ENCODE measurements at places on chromosomes 11 and 22. TPM values are rescaled to one million over a fixed set of nuclear protein-coding genes. Genes with fewer than 3 reads are reported as not detected.
A peak's percentile ranks its signal among the peaks of the same experiment; 100 is the strongest.

DNA sequence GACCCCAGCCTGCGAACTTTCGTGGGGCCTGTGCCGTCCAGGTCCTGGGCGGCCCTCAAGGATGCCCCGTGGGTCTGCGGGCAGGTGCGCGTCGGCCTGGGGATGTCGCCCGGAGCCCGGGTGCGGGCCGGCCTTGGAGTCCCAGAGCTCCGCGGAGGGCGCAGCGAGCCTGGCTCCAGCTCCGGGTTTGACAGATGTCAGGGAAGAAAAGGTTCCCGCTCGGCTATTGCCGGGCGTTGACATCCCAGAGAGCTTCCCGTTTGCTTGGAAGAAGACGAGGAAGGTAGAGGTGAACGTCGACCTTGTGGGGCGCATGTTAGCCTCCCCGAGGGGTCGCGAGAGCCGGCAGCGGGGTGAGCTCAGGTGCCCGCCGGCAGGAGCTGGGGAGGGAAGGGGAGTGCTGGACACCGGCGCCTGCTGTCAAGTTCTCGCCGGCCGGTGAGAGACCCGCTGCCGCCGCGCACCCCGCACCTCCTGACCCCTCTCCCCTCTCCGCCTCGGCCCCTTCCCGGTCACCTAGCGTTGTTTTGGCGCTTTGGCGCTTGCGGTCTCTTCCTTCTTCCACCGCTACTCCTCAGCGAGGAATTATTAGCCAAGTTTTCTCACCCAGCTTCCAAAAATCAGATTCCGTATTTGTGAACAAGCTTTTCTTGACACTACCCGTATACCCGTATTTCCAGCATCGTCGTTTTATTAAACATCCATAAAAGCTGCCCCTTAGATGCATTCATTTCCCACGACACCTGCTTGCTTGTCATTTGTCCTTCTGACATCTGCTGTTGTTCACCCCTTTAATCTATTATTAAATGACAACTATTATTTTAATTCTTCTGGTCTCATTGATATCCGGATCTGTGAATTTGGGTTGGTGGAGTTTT is 1.3 kb downstream of the BMAL1 start:
- peak; percentile 16 for DNase-seq

DNA sequence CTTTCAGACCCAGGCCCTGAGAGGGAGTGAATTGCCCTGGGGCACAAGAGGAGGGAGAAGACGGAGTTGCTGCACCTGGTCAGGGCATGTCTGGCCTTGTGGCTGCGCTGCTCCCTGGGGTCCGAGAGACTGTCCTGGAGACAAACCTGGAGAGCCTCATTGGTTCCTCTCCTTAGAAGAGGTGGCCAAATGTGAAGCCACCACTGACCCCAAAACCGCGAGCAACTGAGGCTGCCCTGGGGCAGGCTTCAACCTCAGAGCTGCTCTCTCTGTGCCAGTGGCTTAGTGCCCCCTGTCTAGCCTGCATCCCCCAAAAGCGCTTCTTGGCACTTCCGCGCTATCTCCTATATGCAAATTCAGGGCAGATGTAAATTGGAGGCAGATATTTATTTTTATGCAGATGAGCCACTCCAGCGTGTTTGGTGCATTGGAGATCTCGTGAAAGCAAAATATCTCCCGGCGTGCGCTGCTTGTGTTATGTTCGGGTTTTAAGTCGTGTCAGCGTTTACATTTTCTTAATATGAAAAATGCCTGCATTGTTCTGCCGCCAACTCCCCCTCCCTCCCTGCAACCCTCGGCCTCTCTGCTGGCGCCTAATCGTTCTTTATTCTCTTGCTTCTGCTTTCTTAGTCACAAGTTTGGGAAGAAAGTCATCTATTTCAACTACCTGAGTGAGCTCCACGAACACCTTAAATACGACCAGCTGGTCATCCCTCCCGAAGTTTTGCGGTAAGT is 69.5 kb downstream of the ARHGAP8 start:
- DNase-seq: no peak

DNA sequence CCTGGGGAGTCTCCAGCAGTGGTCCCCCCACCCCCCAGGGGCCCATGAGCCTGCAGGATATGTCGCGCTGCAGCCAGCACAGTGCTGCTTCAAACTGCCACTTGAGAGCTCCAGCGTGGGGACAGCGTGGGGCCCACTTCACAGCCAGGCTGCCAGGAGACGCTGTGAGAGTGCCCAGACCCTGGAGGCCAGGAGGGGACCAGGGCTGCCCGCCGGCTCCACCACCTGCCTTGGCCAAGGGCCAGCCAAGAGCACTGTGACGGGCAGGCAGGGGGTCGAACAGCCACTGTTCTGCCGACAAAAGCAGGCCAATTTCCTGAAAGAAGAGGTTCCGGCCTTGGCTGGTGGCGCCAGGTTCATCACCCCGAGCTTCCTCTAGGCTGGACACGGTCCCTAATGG is 60.2 kb downstream of the FLRT1 start:
- no peak for DNase-seq

- no peak for DNase-seq
These were observed 10.3 kb upstream of the CTSD start for GRCh38 chr11:1773994-1774550.

DNA sequence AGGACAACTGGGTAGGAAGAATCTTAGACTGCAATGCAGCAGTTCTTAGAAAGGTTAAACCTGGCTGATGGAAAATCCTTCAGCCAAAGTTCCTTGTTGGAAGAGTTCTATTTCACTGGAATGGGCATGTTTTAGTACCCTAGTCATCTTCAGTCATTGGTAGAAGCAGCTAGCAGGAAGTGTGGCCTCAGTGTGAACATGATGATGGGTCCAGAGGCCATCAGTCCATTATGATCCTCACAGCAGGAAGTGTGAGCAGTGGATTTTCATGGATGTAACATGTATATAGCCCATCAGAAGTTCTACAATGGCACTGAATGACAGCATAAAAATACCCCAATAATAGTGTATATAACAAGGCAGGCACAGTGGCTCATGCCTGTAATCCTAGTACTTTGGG is 35.9 kb upstream of the PDE3B start:
- DNase-seq: no peak

- no peak for DNase-seq
These were observed 2.9 kb upstream of the OR52J3 start for GRCh38 chr11:5043380-5043779.

Gene ART5
- not detected for total RNA-seq

- DNase-seq: no peak
These were observed 97.3 kb downstream of the GALNT18 start for GRCh38 chr11:11524436-11525061.

- peak; percentile 38 for DNase-seq
These were observed 13.9 kb downstream of the ACP2 start for GRCh38 chr11:47234669-47235100.

GRCh38 chr22:38774496-38775166 is 18.8 kb upstream of the SUN2 start:
- no peak for DNase-seq

Gene AIFM3
- 0.37 TPM for total RNA-seq

Gene RAG2
- not detected for total RNA-seq

DNA sequence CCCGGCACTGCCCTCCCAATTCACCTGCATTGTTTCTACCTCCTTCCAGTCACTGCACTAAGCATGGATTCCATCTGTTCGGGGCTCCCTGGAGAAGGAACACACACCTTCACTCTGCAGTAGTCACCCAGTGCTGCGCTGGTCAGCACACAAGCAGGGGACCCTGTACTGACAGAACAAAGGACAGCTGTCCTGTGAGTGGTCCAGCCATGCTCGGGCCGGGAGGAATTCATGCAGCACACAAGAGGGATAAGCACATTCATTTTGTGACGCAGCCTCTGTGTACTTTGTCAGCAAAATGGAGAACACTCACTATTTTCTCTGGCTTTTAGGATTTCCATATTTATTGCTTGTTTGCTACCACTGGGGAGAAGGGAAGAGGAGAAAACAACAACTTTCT is 167.3 kb downstream of the NTM start:
- no peak for DNase-seq

- no peak for DNase-seq
These were observed 47.9 kb upstream of the ARHGAP42 start for GRCh38 chr11:100639140-100639539.

- DNase-seq: no peak
These were observed 35.5 kb downstream of the USP28 start for GRCh38 chr11:113839842-113840241.

Gene DNAJB13
- not detected for total RNA-seq

Gene CSNK2A3
- total RNA-seq: 3.6 TPM

GRCh38 chr11:110527146-110527545 is 97.4 kb downstream of the FDX1 start:
- no peak for DNase-seq

Gene SLC29A2
- 10.0 TPM for total RNA-seq

Gene OR52A1
- not detected for total RNA-seq

- DNase-seq: no peak
These were observed 11.3 kb upstream of the NXF1 start for GRCh38 chr11:62816557-62816956.

Gene UBQLNL
- not detected for total RNA-seq

- no peak for DNase-seq
These were observed 9.3 kb downstream of the OSBPL5 start for GRCh38 chr11:3155691-3156258.

Gene NXPE4
- total RNA-seq: not detected

DNA sequence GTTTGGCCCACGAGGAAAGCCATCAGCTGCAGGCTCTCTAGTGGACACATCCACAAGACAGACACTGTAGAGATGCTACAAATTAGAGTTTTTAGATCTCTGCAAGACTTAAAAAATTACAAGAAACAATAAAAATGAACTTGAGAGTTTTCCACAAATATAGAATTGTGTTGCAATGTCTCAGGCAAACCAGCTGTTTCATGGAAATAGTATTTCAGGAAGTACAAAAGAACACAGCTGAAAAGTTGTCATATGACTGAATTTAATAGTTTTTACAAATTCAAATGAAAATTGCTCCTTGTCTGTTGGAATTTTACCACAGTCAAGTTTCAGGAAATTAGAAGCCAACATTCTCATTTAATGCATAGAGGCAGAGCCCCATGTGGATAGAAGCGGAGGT is 184.5 kb upstream of the PITPNB start:
- DNase-seq: no peak

DNA sequence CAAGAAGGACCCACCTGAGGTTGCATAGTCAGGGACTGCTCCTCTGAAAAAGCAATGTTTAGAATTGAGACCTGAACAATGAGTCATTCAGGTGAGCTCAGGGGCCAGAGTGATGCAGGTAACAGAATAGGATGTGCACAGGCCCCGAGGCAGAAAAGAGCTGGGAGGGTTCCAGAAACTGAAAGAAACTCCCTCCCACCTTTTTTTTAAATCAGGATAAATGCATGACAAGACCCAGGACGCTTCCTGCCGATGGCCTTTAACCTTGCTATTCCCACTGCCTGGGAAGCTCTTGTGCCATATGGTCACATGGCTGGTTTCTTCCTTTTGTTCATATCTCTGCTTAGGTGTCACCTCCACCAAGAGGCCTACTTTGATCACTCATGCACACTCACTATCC is 214.2 kb upstream of the ZBED5 start:
- DNase-seq: no peak

- DNase-seq: no peak
These were observed 95.9 kb downstream of the MIAT start for GRCh38 chr22:26753125-26753862.

GRCh38 chr11:8294251-8294935 is 30.7 kb upstream of the LMO1 start:
- no peak for DNase-seq

- no peak for DNase-seq
These were observed 8.6 kb upstream of the ARHGAP8 start for GRCh38 chr22:44743804-44744211.

DNA sequence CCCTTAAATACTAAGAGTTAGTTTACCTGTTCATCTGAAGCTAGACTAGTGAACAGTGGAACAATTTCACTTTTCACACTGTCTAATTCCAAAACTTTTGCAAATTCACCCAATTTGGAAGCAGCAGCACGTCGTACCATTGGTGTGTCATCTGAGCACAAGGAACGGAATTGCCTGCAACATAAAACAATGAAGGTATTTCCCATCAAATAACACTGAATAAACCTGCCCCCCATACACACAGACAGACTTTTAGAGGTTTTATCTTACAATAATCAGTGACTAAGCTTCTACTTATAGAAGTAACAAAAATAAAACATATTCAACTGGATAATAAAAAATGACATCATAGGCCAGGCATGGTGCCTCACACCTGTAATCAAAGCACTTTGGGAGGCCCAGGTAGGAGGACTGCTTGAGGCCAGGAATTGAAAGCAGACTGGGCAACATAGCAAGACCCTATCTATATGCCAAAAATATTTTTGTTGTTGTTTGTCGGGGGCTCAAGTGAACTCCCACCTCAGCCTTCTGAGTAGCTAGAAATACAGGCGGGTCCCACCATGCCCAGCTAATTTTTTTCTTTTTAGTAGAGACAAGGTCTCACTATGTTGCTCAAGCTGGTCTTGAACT is 6.3 kb downstream of the PPP2R1B start:
- DNase-seq: no peak

Gene PYGM
- 4.7 TPM for total RNA-seq

- DNase-seq: peak; percentile 54
These were observed at the start of gene SORL1-AS1 for GRCh38 chr11:121452609-121453150. Gene SORL1-AS1, minus strand, starts transcription at chr11:121452967.

- DNase-seq: no peak
These were observed 2.2 kb upstream of the TRIM3 start for GRCh38 chr11:6475936-6476335.

DNA sequence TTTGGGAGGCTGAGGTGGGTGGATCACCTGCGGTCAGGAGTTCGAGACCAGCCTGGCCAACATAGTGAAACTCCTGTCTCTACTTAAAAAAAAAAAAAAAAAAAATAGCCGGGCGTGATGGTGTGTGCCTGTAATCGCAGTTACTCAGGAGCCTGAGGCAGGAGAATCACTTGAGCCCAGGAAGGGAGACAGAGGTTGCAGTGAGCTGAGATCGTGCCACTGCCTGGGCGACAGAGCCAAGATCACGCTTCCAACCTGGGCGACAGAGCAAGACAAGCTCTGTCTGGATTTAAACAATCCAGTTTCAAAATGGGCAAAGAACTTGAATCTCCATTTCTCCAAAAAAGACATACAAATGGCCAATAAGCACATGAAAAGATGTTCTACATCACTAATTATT is 12.5 kb downstream of the LMO2 start:
- no peak for DNase-seq

DNA sequence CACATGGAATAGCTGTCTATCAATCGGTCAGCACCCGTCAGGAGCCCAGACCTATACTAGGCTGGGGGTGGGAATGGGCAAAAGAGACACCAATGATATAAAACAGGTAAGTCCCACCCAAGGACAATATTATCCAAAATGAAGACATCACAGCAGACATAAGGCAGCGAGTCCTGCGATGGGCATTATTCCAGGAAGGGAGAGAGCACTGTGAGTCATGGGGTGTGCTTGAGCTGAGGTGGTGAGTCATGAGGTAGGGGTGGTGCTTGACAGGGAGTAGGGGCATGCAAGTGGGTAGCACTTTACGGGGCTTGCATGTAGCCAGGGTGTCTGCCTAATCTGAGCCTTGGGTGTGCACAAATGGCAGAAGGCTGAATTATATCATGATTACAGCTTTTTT is 605.0 kb upstream of the CADM1 start:
- no peak for DNase-seq

GRCh38 chr22:39243439-39244135 is 1.2 kb downstream of the PDGFB start:
- no peak for DNase-seq

All from activated CD8-positive, alpha-beta T cell treated with anti-CD3 and anti-CD28 coated beads, Interleukin-2, amount 10 ng/mL, durations not matched to agents 7 days and 5 days (primary cell).